ENCODE measurements at places on chromosomes 2 and 18. TPM values are rescaled to one million over a fixed set of nuclear protein-coding genes. Genes with fewer than 3 reads are reported as not detected.

The CLEC4F gene
- total RNA-seq, result 0.25 TPM

The LBH gene
- total RNA-seq, result 129 TPM

The NPHP1 gene
- 4.1 TPM for total RNA-seq

The UGT1A8 gene
- total RNA-seq, result not detected

The LYPD1 gene
- not detected for total RNA-seq

The CDH2 gene
- 321 TPM for total RNA-seq

The C1QL2 gene
- total RNA-seq, result not detected

The AGFG1 gene
- total RNA-seq, result 55.2 TPM

The MOGAT1 gene
- 0.25 TPM for total RNA-seq

The PCARE gene
- total RNA-seq, result 0.84 TPM

The NEU2 gene
- not detected for total RNA-seq

The TACR1 gene
- total RNA-seq, result 0.07 TPM

The RSAD2 gene
- 4.8 TPM for total RNA-seq

The COBLL1 gene
- total RNA-seq, result 17.0 TPM

The SIGLEC15 gene
- total RNA-seq, result 0.10 TPM

The CLIP4 gene
- 31.4 TPM for total RNA-seq

The SNRNP27 gene
- 57.6 TPM for total RNA-seq

The TANC1 gene
- 62.7 TPM for total RNA-seq

The SLC30A3 gene
- total RNA-seq, result 9.4 TPM

The DLX1 gene
- total RNA-seq, result not detected

The RAB6C gene
- total RNA-seq, result 0.25 TPM

The INPP5D gene
- 5.8 TPM for total RNA-seq

The TBR1 gene
- total RNA-seq, result not detected

The RAD51AP2 gene
- total RNA-seq, result 0.10 TPM

The SH3BP4 gene
- 8.3 TPM for total RNA-seq

The LIMS3 gene
- total RNA-seq, result 2.6 TPM

Measured in left ventricle myocardium superior (tissue), 1 donor.